Substantia nigra (tissue), 51 donors: ENCODE measurements at places on chromosomes 7 and 10.

- DNase-seq = no peak
Observed at GRCh38 chr10:44233561-44234482, 151.1 kb downstream of the CXCL12 start.

DNA sequence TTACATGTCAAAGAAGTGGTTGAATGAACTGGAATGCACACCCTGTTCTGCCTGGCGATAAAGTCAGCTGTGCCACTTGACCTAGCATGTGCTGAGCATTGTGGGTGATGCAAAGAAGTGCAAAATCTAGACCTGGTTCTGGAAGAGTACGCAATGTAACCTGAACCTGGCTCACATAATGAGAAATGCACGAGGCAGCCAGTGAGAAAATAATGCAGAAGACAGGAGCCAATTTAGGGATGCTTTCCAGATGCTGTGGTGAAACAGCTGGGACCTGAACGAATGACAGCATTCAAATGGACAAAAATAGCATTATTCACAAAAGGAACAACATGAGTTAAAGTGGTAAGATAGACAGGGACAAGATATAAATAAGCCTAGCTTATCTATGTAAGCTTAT lies 402.6 kb downstream of the SORCS1 start:
- DNase-seq = no peak

GRCh38 chr10:232061-232460 lies 96.8 kb downstream of the ZMYND11 start:
- no peak for DNase-seq

DNA sequence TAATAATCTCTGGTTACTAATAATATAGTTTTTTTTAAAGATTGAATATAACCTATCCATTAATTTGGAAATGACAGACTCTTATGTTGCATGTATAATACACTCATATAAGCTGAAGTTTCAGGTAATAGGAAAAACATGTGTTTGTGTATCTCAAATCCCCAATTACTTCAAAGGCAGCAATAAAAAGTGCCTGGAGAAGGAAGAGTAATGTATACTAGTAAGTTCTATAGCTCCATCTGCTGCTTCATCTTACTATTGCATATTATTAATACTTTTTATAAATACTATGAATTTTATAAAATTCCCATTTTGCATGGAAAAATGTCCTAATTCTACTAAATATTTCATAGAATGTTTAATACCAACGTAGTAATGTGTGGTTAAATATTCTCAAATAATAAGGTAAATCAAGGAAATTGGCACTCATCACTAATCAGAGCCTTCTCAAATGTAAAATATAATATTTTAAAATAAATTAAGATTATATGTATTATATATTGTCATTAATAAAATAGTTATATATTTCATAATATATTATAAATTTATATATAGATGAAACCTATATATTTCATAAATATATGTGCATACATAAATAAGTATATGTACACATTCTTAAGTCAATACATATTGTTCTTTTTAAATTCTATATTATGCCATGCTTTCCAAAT lies 311.9 kb downstream of the HGF start:
- DNase-seq = no peak
